ENCODE measurements at places on chromosomes 3 and 15.

DNA sequence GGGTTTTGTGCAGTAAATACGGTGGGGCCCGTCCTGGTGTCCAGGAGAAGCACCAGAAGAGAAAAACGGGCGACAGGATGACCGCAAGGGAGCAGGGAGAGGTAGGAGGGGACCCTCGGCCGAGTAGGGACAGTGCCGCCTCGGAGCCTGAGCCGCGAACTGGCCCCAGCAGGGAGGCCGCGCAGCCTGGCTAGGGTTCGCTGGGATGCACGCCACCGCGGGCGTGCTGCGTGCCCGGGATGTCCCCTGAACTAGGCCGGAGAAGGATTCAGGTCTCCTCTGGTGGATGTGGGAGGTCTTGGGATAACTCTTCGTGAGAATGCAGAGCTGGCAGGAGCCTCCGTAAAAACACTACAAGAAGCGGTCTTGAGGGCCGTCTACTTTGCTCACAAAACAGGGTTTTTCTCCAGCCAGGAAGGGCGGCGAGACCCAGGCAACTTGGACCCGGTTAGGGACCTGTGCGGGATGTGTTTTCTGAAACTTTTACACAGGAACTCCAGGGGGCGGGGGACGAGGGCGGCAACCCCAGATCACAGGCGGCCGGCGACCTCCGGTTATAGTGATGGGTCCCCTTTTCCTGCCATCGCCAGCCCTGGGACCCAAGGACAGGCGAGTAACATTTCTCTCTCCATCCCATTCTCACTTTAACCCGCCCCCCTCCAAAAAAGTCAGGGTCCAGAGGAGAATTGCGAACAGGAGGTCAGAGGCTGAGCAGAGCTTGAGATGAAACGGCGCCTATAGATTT, 35.5 kb downstream of the NR2F2 start:
- DNase-seq, result no peak

GRCh38 chr3:194685065-194685717, 492 bp upstream of the FAM43A start:
- no peak for DNase-seq

DNA sequence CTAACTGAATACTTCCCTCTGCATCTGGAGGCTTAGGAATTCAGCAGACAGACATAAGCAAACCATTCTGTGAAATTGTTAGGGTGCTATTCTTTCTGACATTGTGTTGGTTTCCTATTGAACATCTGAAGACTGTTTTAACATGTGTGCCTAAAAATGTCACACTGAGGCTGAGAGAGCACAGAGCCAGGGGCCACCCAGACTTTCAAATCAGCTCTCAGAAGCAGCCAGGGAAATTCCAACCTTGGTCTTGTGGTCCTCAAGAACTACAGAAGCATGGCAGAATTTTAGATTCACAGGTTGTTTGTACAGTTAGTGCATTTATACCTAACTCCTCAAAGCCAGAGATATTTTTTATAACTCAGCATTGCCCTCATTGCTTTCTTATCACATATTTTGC, 929.2 kb upstream of the CFAP20DC start:
- no peak for DNase-seq

- DNase-seq, result no peak
Measured at GRCh38 chr3:126423191-126424038, 28.7 kb downstream of the CFAP100 start.

DNA sequence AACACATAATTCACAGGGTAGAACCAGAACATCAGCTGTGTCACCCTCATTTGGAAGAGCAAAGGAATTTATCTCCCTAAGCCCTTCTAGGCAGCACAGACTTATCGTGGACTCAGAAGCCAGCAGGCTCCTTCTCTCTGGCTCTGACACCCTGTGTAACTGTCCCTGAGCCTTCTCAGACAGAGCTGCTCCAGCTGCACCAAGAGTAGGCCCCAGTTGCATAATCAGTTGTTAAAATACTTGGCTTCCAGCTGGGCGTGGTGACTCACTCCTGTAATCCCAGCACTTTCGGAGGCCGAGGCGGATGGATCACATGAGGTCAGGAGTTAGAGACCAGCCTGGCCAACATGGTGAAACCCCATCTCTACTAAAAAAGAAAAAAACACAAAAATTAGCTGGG, 49.4 kb upstream of the ACVR2B start:
- DNase-seq, result no peak

GRCh38 chr3:128322030-128323022, 144.4 kb downstream of the DNAJB8 start:
- no peak for DNase-seq

DNA sequence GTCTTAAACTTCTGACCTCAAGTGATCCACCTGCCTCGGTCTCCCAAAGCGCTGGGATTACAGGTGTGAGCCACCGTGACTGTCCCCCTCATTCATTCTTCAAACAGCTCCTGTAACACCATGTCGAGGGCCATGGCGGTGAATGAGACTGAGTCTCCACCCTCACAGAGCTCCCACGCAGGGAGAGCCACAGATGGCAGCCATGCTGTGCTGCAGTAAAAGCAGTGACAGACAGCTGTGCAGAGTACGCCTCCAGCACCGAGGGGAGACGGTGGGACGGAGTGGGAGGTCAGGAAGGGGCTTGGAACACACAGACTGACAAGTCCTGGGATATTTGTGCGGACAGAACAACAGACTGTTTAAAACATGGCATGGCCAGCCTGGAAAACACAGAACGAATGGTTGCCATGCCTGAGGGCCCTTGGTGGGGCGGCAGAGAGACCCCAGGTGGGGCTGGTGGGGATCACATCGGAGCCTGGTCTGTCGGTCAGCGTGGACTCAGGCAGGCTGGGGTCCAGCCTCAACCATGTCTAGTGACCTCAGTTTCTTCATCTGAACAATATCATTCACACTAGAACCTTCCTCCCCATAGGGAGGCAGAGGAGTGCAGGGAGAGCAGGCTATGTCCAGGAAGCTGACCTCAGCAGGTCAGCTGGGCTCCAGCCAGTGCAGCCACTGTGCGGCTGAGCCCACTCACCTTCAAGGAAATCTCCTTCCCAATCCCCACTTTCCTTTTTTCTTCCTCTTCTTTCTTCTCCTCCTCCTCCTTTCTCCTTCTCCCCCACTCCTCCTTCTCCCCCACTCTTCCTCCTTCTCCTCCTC, 20.6 kb upstream of the LCTL start:
- DNase-seq, result no peak

DNA sequence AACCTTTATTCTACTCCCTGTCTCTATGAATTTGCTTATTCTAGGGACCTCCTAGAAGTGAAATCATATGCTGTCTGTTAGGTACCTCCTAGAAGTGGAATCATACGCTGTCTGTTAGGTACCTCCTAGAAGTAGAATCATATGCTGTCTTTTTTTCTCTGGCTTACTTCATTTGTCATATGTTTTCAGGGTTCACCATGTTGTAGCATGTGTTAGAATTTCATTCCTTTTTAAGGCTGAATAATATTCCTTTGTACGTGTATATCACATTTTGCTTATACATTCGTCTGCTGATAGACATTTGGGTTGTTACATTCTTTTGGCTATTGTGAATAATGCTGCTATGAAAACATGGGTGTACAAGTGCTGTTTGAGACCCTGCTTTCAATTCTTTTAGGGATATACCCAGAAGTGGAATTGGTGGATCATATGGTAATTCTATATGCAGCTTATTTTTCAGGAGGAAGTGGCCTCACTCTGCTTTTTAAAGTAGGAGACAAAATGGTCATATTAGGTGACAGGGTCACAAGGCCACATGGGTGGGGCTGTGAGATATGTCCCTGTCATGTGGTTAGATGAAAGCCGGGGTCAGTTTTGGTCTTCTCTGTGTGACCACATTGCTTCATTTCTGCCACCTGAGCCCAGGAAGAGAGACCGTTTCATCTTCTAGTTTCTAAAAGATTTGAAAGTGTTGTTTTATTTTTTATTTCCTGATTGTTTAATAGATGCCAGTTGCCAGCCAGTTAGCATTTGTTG, 76.7 kb downstream of the FLNB start:
- no peak for DNase-seq

DNA sequence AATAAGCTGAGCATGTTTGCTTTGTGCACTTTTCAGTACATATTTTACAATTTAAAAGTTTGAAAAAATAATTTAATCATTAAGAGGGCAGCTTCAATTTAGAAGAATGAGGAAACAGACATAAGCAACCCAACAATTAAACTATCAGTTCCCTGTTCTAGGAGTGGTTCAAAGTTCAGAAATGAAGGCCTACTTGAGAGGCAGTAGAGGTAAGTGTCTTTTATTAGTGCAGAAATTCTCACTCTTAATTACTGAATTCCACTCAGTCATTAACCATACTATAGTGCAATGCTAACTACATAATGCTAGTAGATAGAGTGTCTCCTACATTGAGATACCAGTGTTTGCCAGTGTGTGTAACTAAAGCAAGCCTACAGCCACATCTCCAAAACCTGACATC, 73.1 kb downstream of the TNIK start:
- no peak for DNase-seq

DNA sequence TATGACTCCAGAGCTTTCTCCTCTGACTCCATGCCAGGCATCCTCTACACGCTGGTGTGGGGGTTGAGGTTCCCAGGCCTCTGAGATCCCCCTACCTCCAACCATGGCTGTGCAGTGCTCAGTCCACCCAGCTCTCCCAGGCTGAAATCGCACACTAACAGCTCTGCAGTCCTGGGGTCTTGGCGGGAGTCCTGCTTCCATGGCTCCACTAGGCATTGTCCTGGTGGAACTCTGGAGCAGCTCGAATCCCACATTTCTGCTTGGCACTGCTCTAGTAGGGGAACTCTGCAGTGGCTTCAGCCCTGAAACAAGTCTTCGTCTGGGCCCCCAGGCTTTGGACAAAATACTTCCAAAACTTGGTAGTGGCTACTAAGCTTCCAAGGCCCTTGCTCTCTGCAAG, 50.7 kb downstream of the ROPN1B start:
- no peak for DNase-seq

DNA sequence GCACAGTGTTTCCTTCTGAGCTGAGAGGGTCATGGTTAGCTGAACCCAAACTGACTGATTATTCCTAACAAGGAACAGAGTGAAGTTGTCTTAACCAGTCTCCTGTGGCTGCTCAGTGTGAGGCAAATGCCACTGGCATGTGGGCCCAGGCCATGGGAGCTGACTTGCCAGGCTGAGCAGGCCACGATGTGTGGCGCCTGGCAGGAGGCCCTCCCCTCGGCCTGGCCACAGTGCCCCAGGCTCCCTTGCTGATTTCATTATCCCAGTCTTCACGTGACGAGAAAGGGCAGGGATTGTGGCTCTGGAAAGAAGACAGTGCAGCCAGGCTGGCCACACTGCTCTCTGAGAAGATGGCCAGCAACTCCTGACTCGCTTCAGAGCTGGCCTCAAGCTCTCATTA, 58.8 kb downstream of the SLCO2A1 start:
- DNase-seq, result no peak

DNA sequence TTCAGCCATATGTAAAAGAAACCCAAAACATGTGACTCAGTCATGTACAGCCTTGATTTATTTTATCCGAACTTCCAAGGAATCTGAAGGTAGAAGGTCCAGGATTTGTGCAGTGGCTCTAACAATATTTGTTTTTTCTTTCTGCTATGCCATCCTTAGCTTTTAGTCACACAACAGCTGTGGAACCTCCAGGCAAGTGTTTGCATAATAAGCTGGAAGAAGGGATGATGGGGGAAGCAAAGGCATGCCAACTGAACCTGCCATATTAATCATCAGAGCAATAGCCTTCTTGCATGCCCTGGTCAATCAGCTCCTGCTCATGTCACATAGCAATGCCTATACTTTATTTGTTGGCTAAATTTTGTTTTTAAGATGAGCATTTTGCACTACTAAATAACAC, 444.7 kb upstream of the ARPP21 start:
- no peak for DNase-seq

- no peak for DNase-seq
Measured at GRCh38 chr3:122322095-122323075, 2.7 kb upstream of the CSTA start.

GRCh38 chr3:82261637-82262036, 500.2 kb upstream of the GBE1 start:
- no peak for DNase-seq

DNA sequence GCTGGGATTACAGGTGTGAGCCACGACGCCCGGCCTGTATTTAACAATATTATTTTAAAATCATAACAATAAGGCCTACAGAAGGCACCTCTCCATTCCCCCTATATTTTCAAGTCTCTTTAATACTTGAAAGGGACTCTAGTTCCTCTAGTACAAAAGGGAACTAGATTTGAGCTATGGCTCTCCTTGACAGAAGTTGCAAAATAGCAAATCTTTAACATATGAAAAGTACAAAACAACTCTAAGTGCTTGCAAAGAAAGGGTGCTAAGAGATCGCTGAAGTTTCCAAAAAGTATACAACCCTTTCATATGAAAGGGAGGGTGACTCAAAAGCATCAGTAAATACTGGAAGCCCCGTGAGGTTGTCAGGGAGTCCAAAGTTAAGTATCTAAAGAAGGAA, 23.8 kb downstream of the AP3S2 start:
- no peak for DNase-seq

- DNase-seq, result no peak
Measured at GRCh38 chr3:56269755-56270535, 198.3 kb downstream of the ERC2 start.

GRCh38 chr3:55064164-55064563, 136.3 kb upstream of the LRTM1 start:
- no peak for DNase-seq

- no peak for DNase-seq
Measured at GRCh38 chr15:23437146-23437545, 9.9 kb downstream of the GOLGA6L2 start.

DNA sequence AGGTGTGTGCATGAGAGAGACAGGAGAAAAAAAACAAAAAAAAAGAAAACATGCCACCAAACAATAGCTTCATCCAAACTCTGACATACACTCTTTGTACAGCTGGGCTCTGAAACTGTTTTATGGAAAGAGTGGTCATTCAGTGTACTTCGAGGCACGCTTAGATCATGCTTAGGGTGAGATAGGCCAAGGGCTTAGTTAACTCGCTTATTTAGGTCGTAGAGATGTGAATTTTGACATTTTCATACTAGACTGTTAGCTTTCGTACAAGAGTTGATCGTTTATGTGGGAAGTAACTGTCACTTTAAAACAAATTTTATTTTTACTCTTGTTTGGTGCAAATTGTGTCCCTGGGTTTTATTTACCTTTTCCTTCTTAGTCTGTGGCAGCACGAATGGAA, 166.4 kb downstream of the GHSR start:
- peak; percentile 71 for DNase-seq

DNA sequence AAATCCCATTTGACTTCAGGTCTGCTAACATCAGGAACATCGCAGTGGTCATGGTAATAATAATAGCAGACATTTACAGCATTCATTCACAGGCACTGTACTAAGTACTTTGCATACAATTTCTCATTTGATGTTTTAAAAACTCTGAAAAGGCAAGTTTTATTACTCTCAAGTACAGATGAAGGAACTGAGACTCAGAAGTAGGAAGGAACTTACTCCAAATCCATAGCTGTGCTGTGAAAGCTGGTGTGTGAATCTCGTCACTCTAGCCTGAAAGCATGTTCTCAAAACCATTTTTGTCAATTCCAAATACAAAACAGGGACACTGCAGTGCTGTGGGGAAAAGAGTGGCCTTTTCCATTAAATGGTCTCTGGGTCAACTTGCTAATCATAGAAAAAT, 179.9 kb downstream of the FAM43A start:
- DNase-seq, result no peak

DNA sequence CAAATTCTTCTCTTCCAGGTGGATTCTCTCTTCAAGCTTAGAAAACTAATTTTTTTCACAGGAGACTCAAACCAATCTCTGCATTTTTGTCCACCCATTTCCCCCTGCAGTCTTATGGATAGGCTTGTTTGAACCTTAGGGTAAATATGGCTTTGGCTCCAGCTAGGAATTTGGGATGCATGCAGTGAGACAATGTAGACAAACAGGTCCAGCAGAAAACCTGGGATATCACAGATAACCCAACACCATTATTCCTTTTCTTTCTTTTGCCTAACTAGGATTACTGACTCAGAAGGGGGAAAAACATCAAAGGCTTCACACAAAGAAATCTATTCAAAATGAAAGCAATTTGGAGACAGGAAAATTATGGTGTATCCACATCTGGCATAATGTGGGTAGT, 11.2 kb upstream of the SEMA5B start:
- DNase-seq, result no peak

Data from NCI-H774 (cell line).